ENCODE measurements at places on chromosomes 16 and 17.
A peak's percentile ranks its signal among the peaks of the same experiment; 100 is the strongest.

DNA sequence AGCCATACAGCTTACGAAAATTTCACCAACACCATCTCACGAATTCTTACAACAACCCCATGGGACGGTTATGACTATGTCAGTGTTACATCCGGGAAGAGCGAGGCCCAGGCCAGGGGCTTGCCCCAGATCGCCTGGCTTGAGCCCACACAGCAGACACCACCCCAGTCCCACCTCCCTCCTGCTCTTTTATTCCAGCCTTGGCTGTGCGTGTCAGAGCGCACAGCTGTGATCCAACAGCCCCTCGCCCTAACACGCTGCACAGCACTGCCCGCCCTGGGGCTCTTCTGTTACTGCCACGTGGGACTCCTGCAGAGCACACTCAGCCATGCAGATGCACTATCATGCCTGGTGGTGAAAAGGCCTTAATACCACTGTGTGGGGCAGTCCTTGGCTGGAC is 127.9 kb downstream of the ENGASE start:
- DNase-seq = no peak

DNA sequence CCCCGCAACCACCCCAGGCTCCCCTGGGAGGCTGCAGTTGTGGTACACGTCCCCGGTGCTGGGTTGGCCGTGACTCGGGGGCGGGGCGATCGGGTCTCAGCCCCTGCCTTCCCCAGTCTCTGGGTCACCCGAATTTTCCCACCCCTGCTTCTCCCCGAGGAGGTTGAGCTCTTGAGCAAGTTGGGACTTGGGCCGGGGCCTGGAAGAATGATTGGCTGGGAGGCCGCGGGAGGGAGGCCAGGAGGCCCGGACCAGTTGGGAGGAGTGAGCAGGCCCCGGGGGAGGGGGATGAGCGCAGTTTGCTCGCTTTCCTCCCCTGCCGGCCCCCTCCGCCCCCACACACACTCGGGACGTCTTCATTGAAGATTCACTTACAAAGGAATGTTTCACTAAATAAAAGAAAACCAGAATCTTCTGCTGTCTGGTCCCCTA is 4.5 kb upstream of the HEXIM1 start:
- peak; percentile 56 for DNase-seq

GRCh38 chr17:16214190-16215001 is 938 bp downstream of the NCOR1 start:
- DNase-seq = no peak

- no peak for DNase-seq
These were observed 2.1 kb downstream of the SOX9 start for GRCh38 chr17:72122765-72123529.

GRCh38 chr17:47929218-47930000 is 12.0 kb upstream of the PNPO start:
- no peak for DNase-seq

All from BJ (cell line).